Lung (tissue), 17 donors: ENCODE measurements at places on chromosomes 16 and 17.

DNA sequence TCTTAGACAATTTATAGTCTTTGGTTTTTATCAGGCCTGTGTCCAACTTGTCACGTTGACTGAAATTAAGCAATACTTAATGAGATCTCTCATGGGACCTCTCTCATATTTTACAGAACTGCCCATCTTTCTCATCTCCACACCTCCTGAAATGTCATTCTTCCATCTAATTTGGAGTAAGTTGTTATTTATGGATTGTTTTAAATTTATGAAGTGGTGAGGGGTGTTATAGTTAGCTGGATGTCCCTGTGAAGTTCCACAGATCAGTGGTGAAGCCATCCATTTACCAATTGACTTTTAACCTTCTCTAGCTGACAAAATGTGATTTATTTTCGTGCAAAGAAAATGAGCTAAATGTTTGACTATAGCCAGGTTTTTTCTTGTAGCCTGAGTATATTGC, 824.9 kb downstream of the KCNJ2 start:
- no peak for DNase-seq

DNA sequence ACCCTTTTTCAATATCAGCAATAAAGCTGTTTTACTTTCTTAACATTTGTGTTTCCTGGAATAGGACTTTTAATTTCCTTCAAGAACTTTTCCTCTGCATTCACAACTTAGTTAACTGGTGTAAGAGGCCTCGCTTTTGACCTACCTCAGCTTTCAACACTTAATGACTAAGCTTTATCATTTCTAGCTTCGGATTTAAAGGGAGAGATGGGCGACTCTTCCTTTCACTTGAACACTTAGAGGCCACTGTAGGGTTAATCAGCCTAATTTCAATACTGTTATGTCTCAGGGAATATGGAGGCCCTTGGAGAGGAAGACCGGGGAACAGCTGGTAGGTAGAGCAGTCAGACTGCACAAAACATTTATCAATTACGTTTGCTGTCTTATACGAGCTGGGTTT, 4.7 kb downstream of the SYNRG start:
- no peak for DNase-seq

GRCh38 chr16:46713634-46714033, 24.2 kb downstream of the ORC6 start:
- no peak for DNase-seq

- no peak for DNase-seq
Measured at GRCh38 chr17:73194514-73195222, 1.8 kb downstream of the COG1 start.

DNA sequence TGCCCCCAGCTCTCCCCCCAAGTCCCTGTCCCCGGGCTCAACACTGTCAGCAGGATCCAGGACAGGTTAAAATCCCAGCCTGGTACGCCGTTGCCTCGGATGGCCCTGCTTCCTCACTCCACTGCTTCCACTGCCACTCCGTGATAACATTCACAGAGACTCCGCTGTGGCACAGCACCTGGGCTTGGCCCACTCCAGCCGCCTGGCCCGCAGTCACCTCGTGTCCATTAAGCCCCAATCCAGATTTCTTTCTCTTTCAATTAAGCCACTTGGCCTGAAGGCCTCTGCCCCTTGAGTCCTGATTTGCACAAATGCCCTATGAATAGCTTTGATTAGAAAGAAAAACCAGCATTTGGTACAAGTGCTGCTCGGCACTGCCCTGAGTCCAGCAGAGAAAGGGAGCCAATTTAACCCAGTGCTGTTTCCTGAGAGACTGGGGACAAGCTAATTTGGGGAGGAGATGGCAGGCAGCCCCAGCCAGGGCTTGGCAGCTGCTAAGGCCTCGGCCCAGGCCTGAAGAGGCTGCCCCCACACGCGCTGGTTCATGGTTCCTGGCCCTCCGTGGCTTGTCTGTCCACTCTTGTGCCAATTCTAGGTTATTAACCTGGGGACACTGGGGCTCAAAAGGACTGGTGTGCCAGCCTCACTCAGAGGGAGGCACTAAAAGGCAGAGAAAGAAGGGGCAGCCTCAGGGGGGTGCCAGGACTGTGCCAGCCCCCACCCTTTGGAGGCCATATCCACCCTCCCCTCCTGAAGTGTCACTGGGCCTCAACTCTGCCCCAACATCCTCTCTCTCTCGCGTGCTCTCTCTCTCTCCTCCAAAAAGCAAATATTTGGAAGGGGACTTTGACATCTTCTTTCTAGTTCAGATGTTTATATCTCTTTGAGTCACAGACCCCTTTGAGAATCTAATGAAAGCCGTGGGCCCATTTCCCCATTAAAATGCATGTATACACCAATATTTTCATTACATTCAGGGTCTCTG, 29.8 kb upstream of the SPPL2C start:
- DNase-seq: no peak

- DNase-seq: no peak
Measured at GRCh38 chr17:60436676-60437075, 14.4 kb downstream of the CHCT1 start.

DNA sequence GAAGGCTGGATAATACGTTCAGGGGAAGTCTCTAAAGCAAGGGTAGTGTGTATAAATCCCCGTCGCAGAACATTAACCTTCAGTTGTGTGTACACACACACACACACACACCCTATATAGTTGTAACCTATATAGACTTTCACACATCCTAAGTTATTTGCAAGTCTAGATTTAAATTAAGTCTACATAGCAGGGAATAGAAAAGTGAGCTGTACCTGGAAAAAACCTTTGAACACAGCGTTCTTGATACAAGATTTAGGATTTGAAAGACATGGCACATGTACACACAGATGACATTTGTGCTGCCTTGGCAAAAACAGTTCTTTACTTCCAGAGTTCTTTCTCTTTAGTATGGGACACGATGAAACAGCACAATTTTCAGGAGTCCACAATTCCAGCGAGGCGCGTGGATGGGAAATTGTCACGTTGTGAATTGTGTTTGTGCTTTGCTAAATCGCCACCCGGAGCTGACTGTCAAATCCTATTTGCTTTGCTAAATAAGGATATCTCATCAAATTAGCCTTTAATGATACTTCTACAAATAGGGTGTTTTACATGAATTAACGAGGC, 233.9 kb downstream of the MRTFB start:
- no peak for DNase-seq
